ENCODE measurements at places on chromosomes 1 and 21. TPM values are rescaled to one million over a fixed set of nuclear protein-coding genes. Genes with fewer than 3 reads are reported as not detected.

AJAP1 gene
- 0.16 TPM for total RNA-seq

DNA sequence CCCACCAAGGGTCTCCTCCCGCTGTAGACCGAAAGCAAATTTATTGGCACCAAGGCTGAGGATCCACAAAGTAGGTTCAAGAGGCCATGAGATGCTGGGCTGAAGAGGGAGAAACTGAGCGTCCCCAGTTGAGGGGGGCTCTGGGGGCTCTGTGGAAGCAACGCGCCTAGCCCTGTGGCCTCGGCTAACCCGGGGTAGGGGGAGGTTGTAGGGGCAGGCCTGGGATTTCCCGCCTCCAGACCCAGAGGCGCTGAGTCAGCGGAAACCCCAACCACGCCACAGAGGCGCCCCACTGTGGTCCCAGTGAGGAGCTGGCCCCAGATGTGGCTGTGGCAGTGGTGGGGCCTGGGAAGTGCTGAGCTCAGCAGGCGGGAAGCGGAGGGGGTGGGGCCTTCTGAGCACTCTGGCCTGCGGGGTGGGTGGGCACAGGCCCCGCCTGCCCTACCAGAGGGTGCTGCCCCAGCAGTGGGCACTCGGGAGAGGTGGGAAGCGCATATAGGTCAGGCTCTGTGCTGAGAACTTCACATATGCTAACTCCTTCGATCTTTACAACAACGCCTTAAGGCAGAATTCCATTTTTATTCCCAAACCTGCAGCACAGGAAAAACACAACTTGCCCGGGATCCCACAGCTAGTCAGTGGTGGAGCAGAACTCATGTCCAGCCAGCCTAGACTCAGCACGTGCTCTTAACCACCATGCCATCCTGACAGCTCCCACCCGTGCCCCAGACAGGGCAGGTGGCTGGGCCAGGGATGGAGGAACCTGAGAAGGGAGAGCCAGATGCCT lies 1.5 kb upstream of the COL16A1 start:
- peak; percentile 54 for DNase-seq

GRCh38 chr1:211842518-211842917 lies 12.0 kb upstream of the LPGAT1 start:
- DNase-seq = no peak

CLDN8 gene
- total RNA-seq = not detected

C1orf115 gene
- 14.2 TPM for total RNA-seq

GRCh38 chr1:9425859-9426258 lies 113.4 kb upstream of the SLC25A33 start:
- no peak for DNase-seq

- no peak for DNase-seq
Observed at GRCh38 chr1:232788235-232788872, 16.9 kb upstream of the MAP10 start.

DNA sequence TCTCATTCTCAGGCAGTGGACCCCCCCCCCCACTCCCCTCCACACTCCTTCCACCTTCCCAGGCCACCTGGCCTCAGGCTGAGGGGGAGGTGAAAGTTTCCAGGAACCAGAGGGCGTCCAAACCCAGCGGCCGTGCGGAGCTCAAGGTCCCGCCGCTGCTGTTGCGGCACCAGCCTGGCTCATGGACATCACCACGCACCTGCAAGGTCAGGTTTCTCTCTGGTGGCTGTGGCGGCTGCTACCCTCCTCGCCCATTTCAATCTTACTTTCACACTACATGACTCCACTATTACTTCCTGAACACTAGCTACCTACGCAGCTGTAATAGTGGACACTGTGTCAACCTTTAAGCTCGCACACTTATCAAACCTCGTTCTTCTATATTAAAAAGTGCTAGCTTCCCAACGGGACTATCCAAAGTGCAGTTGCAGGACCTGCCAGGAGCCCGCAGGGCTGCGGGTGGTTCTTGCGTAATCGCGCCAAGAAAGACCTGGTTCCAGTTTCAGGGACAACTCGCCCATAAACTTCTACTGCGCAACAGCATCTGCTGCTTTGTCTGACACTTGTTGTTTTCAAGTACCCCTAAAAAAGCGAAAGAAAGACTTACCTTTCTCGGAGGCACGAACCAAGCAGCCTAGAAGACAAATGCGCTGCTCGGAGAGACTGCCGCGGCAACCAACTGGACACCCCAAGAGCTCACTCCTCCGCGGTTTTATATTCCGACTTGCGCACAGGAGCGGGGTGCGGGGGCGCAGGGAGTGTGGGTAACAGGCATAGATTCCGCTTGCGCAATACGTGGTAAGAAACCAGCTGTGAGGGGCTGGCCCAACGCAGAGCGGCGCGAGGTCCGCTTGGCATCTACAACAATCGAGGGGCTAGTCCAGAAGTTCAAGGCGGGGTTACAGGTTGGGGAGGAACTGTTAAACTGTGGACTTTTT lies at the start of gene DIRAS3:
DIRAS3 (minus strand) TSS at position 687 of the 938 bp plus-strand sequence. CDS start 3,330 bp downstream, outside the sequence.
- peak; percentile 21 for DNase-seq

GRCh38 chr1:183244466-183244865 lies 58.4 kb downstream of the LAMC2 start:
- DNase-seq = peak; percentile 90

SMIM1 gene
- total RNA-seq = 13.9 TPM

DNA sequence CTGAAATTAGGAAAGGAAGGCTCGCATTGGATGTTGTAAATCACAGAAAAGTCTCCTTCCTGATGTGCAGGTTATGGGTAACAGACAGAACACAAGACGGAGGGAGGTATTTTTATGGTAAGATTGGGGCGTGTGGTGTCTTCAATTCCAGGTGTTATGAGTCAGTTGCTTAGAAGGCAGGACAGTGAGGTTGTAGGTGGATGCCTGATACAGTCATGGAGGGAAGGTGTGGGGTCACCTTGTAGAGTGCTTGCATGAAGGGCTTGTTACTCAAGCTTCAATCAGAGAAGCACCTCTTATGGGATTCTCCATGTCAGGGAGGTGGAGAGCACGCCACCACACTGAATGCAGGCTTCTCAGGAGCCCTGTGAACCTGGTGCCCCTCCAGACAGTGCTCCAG lies 63.1 kb downstream of the C1orf21 start:
- no peak for DNase-seq

DNA sequence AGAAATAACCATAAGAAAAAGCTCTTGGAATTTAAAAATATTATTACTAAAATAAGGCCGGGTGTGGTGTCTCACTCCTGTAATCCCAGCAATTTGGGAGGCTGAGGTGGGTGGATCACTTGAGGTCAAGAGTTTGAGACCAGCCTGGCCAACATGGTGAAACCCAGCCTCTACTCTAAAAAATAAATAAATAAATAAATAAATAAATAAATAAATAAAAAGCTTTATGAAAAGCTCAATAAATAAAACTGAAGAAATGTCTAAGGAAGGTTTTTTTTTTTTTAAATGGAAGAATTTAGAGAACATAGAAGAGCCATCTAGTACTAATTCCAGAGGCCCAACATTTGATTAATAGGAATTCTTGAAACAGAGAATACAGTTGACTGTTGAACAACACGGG lies 249.1 kb upstream of the PROX1 start:
- no peak for DNase-seq

GBP6 gene
- 0.08 TPM for total RNA-seq

GRCh38 chr1:156430866-156431265 lies 61.9 kb downstream of the RHBG start:
- DNase-seq = no peak

- DNase-seq = no peak
Observed at GRCh38 chr21:34630536-34631143, 15.7 kb upstream of the RCAN1 start.

ZMYND12 gene
- 2.6 TPM for total RNA-seq

DNA sequence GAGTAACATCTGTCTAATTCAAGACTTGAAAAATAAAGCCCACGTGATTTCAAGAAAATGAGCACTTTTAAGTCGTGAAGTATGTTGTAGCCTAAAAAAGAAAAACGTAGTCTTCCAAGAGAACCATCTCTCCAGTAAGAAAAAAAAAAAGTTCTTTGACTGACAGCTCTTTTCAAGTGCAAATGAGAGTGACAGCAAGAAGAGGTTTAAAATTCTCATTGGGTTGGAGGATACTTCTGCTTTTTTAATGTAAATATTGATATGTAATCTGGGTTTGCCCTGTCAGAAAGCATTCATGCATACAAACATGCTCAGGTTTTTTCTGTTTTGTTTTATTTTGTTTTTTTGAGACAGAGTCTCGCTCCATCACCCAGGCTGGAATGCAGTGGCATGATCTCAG lies 32.3 kb upstream of the PRDM2 start:
- no peak for DNase-seq

PEX19 gene
- total RNA-seq = 97.6 TPM

ARTN gene
- total RNA-seq = 0.14 TPM

KIAA0040 gene
- total RNA-seq = 12.8 TPM

LRRC39 gene
- total RNA-seq = 166 TPM

DNA sequence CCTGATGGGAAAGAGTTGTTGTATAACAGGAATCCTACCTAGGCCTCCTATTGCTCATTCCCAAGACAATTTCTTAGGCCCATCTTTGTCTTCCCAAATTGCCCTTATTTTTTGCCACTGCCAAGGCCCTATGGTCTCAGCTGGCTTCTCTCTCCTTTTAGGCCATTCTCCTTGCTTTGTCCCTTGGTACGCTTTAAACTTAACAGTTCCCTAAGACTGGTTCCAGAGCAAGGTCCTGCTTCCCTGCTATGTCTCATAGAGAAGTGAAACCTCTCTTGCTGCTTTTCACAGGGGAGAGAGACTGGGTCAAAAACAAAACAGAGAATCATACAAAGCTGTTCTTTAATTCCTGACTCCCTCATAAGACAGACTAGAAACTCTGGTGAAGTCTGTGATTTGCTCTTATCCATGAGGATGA lies 77.1 kb downstream of the XCL2 start:
- DNase-seq = no peak

CLCA4 gene
- total RNA-seq = 0.27 TPM

GPR25 gene
- total RNA-seq = not detected

RGSL1 gene
- not detected for total RNA-seq

CYP4Z1 gene
- total RNA-seq = 0.71 TPM

- DNase-seq = no peak
Observed at GRCh38 chr1:66415866-66416265, 118.1 kb upstream of the SGIP1 start.

DNA sequence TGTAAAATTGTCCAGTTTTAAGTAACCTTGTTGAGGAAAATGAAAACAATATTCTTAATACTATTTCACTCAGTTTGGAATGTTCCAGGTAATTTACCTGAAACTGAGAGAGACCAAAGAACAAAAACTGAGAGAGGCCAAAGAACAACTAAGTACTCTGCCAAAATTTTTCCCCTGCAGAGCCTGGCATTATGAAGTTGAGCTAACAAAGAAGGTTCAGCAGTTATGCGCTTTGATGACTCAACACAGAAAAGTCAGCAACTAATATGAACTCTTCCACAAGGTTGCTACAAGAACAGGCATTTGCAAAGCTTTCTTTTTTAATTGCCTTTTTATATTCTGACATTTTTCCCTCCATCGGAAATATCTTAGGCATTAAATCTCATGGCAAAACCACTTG lies 270.9 kb downstream of the CHRM3 start:
- no peak for DNase-seq

GRCh38 chr1:23118957-23119792 lies 49.5 kb downstream of the LUZP1 start:
- DNase-seq = no peak

GRCh38 chr1:178004926-178005391 lies 35.1 kb upstream of the SEC16B start:
- DNase-seq = no peak

DNA sequence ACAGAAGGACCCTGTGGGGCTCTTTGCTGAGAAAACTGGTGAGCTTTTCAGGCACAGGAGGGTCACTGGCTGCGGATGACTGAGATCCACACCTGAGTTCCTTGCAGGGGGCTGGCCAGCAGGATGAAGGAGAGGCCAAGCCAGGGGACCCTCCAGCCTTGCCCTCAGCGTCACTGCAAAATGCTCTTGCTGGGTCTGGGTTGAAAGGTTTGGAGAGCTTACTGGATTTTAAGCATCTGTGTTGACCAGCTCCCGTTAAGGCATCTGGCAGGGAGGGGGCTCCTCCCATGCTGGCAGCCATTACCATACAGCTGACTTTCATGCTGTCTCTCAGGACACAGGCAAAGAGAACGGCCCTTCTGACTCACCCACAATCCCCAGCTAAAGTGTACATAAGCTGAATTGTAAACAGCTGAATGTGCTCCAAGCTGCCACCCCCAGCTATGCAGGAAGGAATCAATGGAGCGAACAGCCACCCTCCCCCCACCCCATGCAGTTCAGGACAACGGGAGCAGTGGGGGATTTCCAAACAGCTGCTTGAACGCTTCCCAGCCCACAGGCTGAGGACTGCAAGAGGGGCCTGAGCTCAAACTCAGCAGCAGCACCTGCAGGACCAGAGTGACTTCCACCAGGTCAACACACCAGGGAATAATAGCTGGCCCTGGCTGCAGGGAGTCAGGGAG lies 21.3 kb upstream of the A3GALT2 start:
- peak; percentile 80 for DNase-seq

WDR26 gene
- total RNA-seq = 60.7 TPM

OR6N1 gene
- not detected for total RNA-seq

DNA sequence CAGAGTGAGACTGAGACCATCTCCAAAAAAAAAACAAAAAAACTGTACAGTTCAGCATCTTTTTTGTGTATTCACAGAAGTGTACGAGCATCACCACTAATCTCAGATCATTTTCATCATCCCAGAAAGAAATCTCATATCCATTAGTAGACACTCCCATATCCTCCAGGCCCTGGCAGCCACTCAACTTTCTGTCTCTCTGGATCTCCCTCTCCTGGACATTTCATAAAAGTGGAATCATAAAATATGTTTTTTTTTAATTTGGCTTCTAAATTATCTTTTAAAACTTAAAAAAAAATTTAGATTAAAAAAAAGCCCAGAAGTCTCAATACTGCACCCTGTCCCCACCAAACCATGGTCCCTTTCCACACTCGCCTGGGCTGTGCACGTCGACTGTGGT lies 22.1 kb downstream of the RIPPLY3 start:
- DNase-seq = no peak

GRCh38 chr1:2230781-2231531 lies 2.8 kb downstream of the SKI start:
- no peak for DNase-seq

FCRL6 gene
- 0.33 TPM for total RNA-seq

DNA sequence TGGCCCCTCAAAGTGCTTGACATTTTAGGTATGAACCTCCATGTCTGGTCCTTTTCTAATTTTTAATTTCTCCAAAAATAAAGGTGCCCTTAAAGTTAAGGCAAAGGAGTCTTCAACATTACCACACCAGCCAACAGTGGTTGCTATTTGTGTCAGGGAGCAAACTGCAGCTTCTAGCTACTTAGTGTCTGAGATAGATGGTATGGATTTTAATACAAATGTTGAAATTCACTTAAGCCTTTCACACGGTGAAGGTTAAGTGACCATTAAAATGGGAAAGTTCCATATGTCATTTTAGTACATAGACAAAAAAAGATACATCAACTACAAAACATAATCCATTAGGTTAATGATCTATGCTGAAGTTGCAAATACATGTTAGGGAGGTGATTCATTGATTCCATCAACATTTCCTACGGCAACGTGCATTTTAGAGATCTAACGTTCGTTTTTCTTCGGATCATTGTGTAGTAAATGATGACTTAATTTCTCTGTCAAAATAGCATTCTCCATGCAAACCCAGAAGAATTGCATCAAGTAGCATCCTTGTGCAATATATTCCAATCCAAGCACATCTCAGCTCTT lies 48.2 kb upstream of the RGS21 start:
- DNase-seq = no peak

GRCh38 chr1:209368864-209369598 lies 214.5 kb upstream of the CAMK1G start:
- peak; percentile 29 for DNase-seq

- peak; percentile 60 for DNase-seq
Observed at GRCh38 chr1:154502066-154502743, at the start of the genes SHE and TDRD10. Gene SHE (minus strand): TSS chr1:154502412. CDS start chr1:154502026, 386 bp downstream. Gene TDRD10 (plus strand): TSS chr1:154502219. CDS start chr1:154506904, 4,685 bp downstream.

TMPRSS15 gene
- total RNA-seq = not detected

ID3 gene
- total RNA-seq = 75.2 TPM

GRCh38 chr1:180027949-180028445 lies 73.4 kb downstream of the CEP350 start:
- DNase-seq = no peak
